Thyroid gland (tissue), 4 donors: ENCODE measurements at places on chromosomes 5 and 9.

GRCh38 chr5:139167952-139168720 is 30.0 kb downstream of the SIL1 start:
- DNase-seq: no peak

DNA sequence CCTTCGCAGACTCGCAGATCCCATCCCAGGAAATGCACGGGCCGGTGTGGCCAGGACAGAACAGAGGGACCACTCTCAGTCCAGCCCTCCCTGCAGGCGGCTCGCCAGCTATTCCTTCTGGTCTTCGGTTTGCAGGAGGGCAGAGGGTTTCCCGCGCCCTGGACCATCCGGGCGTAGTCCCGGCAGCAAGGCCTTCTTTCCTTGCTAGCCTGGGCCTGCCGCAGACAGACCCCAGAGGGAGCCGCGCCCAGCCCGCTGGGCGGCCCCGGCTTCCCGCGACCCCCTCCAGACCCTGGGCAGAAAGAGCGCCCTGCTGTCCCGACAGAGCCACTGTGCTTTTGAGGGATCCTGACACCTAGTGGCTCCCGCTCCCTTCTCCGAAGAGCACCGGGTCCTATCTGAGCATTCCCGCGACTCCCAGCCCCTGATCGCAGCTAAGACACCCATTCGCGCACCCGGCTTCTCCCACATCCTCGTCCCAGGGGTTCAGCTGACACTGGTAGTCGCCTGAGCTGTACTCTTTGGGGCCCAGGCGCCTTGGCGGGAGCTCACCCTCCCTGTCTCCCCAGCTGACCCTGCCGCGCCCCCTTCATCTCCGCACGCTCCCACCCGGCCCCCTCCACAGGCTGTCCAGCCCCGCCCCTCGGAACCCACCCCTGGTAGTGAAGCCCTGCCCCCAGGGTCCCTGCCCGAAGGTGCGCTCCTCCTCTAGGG is 1.1 kb downstream of the CFAP90 start:
- DNase-seq: peak; percentile 29

GRCh38 chr9:31590091-31590490 is 794.4 kb upstream of the ACO1 start:
- DNase-seq: no peak

DNA sequence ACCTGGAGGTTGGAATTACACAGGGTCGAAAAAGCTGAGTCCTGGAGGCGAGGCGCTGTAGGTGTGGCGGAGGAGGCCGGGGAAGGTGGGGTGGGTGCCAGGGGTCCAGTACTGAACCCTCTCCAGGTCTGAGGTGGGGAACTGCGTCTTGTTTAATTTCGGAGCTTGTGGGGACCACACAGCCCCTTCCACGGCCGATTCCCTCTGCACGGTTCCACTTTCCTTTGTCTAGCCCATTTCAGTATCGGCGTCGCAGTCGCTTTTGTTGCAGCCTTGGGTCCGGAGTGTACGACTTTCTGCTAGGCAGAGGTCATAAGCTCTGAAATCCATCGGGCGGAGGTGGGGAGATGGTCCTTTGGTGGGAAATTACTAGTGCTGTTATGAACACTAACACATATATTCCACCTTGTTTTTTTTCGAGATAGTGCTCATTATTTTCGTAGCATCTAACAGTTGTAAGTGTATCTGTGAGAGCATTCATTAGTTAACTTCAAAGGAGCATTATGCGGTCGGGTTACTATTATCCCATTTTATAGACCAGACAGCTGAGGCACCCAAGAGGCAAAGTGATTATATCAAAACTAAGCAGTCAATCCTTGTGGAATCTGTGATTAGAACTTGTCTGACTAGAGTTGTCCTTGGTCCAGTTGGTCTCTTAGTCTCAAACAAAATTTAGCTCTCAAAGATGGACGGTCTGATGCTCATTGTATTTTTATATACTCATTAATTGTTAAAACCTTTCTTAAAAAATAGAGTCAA is 737 bp downstream of the RNF180 start:
- peak; percentile 53 for DNase-seq

DNA sequence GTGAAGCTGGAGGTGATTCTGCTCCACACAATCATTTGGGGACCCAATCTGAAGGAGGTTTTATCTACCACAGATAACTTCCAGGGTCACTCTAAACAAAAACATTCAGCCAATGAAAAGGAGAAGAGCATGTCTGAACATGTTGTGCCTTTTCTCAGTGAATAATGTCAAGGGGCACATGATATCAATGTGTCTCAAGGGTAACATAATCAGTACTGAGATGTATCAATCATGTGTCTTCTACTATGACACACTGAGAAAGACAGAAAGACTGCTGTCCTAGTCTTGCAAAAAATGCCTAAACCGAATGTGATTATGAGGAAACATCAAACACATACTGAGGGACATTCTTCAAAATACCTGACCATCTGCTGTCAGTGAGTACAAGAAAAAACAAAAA is 25.4 kb upstream of the RASA1 start:
- DNase-seq: no peak

- no peak for DNase-seq
Measured at GRCh38 chr9:92035146-92035545, 80.1 kb downstream of the SPTLC1 start.

DNA sequence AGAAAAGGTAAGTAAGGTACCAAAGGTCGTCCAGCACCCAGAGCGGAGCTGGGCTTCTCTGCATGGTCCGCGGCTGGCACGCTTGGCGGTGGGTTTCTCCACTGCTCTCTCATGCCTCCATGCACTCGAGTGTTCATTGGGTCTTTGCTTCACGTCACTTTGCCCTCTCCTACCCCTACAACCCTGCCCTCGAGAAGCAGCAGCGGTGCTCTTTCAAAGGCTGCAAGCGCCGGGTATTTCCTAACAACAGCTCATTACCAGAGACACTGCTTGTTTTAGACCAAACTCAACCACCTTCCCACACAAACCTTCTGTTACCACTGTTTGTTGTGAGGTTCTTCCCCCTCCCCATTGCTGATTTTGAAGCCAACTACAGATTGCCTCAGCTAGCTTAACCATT is 21.5 kb upstream of the ZBTB34 start:
- peak; percentile 20 for DNase-seq

DNA sequence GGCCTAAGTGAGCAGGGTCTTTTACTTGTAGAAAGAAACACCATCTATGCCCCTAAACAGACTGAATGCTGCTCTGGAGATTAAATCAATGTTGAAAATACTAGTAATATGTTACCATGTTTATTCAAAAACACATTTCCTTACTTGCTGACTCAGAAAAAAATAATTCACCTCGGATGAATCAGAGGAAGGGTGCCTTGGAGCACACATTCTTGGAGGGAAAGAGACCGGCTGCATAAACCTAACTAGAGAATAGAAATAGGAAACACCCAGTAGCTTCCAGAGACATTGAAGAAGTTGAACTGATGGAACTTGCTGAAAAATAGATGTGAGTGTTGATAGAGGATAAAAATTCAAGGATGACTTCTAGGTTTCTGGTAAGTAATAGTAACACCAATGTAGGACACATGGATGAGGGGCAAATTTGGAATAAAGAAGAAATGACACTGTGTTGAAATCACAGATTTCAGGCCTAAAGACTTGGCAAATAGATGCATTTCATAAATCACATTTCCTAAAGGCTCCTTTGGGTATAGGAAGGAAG is 76.9 kb upstream of the MINAR2 start:
- DNase-seq: no peak

DNA sequence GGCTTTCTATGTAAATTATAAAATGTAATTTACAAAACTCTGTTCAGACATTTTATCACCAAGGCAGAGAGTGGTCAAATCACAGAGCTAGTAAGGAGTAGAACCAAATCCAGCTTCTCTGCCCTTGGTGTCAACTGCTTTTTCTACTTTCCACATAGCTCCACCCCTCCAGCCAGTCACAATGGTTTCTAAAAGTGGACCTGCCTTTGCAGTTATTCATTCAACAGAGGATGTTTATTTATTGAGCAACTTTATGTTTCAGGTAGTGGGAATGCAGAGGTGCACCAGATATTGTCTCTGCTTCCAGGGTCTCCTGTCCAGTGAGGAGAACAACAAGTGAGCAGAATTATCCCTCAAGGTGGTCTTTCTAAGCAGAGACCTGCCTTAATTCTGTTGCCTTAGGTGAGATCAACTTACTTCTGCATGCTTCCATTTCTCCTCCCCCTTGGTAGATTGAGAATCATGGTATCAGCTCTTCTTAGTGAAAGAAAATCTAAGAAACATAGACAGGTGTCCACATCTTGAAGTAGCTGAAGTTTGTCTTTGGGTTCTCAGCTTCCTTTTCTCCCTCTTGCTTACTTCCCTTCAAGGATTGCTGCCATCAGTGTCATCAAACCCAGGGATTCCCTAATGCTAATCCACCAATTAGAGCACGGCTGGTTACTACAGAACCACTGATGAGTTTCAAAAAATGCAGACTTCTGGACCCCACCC is 17.2 kb upstream of the PDCD1LG2 start:
- DNase-seq: no peak

- DNase-seq: no peak
Measured at GRCh38 chr5:35974570-35974969, 16.6 kb downstream of the UGT3A1 start.

DNA sequence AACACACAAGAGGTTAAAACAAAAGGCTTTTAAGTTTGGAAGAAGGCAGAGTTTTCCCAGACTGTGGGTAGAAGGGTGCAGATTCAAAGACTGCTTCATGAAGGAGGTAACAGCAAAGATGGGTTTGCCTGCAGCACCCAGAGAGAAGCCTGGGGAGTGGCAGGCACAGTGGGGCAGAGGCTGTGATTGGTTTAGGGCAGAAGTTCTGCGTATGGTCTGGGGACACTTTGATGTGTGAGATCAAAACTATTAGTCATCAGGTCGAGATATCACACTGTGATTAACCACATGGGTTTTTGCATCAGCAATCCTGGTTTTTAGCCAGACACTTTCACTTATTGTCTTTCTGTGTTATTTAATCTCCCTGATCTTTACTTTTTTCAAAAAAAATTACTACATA is 188.8 kb upstream of the GLRA1 start:
- no peak for DNase-seq

- DNase-seq: no peak
Measured at GRCh38 chr5:126965061-126965475, 65.3 kb downstream of the MARCHF3 start.

DNA sequence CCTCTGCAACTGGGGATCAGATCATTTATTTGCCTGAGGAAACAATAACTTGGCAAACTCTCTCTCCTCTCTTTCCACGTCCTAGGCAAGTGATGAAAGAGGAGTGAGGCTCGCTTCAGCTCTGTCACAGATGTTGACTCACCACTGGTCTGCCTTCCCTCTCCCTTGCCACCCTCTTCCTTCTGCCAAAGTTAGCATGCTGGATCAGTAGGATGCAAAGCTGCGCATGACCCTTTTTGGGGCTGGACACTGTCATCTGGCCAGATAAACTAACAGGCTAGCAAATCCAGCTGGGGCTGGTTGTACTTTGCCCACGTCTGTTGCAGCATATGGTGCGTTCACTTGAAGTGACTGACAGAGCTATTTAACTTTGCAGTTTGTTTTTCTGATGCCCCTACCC is 36.2 kb upstream of the SMARCA2 start:
- DNase-seq: no peak

DNA sequence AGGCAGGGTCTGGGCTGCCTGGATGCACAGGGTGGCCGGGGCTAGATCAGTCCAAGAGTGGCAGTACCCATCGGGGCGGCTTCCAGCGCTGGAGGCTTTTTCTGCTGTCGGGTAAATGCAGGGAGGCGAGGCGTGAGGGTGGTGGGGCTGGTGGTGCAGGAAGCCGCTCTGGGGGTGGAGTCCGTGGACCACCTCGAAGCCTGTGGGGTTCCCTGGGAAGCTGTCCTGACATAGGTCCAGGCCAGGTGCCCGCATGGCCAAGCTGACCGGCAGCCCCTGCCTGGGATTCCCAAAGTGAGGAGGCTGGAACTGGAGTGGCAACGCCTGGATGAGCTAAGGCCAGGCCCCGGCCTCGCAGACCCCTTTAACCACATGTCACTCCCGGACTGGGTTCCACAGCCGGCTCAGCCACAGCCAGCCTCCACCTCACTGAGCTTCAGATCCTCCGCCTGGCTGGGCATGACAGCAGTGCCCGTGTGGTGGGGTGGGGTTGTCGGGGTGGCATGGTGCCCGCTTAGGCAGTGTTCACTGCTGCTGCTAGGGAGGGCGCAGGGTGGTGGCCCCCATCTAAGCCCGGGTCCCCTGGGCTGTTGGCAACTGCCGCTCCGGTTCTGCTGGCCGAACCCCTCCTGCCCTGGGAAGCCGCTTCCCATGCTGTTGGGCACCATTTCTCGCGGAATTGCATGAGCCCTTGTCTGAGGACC is 1.4 kb upstream of the QRFP start:
- peak; percentile 28 for DNase-seq

- DNase-seq: no peak
Measured at GRCh38 chr5:160919626-160920025, 67.6 kb upstream of the ATP10B start.

DNA sequence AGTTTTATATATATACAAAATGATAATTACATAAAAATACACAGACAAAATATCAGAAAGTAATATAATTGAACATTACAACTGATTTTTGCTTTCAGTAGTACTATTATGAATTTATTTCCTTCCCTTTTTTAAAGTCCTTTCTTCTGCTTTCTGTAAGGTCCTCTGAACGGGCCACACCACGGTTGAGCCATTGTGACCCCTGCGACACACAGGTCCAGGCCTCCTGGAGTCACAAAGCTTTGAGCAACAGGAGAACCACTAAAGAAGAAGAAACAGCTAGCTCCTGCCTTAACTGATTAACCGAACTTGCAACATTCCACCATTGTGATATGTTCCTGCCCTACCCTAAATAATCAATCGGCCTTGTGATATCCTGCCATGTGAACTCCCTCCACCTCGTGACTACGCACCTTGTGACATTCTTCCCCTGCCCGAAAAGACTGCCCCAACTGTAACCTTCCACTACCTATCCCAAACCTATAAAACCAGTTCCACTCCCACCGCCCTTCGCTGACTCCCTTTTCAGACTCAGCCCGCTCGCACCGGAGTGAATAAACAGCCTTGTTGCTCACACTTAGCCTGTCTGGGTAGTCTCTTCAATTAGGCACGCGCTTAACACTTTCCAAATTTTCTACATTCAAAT is 375.0 kb upstream of the RFX3 start:
- no peak for DNase-seq

- DNase-seq: no peak
Measured at GRCh38 chr5:32810804-32811203, 99.7 kb downstream of the NPR3 start.

- no peak for DNase-seq
Measured at GRCh38 chr5:107815109-107815508, 144.4 kb upstream of the EFNA5 start.

DNA sequence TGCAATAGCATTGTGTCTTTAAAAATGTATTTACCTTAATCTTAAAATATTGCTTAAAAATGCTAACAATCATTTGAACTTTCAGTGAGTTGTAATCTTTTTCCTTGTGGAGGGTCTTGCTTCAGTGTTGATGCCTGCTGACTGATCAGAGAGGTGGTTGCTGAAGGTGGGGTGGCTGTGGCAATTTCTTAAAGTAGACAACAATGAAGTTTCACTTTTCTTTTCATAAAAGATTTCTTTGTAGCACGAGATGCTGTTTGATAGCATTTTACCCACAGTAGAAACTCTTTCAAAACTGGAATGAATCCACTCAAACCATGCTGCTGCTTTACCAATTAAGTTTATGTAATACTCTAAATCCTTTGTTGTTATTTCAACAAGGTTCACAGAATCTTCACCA is 50.8 kb downstream of the NR3C1 start:
- DNase-seq: no peak

- DNase-seq: no peak
Measured at GRCh38 chr5:137129886-137130680, 369.0 kb downstream of the SPOCK1 start.
